Urinary bladder (tissue), 4 donors: ENCODE measurements at places on chromosomes 1 and 21. TPM values are rescaled to one million over a fixed set of nuclear protein-coding genes. Genes with fewer than 3 reads are reported as not detected.

- DNase-seq: no peak
Measured at GRCh38 chr1:231424950-231425805, 3.1 kb upstream of the EGLN1 start.

DNA sequence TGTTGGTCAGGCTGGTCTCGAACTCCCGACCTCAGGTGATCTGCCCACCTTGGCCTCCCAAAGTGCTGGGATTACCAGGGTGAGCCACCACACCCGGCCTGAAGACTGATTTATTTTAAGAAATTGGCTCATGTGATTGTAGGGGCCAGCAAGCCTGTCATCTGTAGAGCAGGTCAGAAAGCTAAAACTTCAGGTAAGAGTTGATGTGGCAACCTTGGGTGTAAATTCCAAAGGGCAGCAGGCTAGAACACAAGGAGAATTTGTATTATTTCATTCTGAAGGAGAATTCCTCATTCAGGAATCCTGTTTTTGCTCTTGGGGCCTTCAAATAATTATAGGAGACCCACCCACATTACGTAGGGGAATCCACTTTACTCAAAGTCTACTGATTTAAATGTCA lies 728.7 kb downstream of the LTN1 start:
- no peak for DNase-seq

GRCh38 chr1:149937759-149938158 lies 1.1 kb upstream of the MTMR11 start:
- no peak for DNase-seq

- DNase-seq: no peak
Measured at GRCh38 chr1:206514813-206515387, 7.6 kb downstream of the RASSF5 start.

- no peak for DNase-seq
Measured at GRCh38 chr1:179303200-179303785, 9.7 kb downstream of the SOAT1 start.

DNA sequence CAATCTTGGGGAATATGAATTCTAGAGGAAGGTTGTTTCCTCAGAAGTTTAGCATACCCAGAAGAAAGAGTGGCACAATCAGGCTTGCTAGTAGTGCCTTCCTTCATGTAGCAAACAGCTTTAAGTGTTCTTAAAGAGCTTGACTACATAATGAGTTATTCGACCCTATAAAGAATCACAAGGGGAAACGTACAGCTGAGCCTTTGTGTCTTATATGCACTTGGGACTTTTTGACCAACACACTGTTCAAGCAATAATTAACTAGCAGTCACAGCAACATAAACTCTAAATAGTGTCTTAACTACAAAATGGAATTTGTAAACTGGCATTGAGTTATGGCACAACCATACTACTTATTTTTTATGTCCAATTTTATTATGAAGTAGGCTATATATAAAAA lies 86.1 kb downstream of the TTLL7 start:
- DNase-seq: no peak

DNA sequence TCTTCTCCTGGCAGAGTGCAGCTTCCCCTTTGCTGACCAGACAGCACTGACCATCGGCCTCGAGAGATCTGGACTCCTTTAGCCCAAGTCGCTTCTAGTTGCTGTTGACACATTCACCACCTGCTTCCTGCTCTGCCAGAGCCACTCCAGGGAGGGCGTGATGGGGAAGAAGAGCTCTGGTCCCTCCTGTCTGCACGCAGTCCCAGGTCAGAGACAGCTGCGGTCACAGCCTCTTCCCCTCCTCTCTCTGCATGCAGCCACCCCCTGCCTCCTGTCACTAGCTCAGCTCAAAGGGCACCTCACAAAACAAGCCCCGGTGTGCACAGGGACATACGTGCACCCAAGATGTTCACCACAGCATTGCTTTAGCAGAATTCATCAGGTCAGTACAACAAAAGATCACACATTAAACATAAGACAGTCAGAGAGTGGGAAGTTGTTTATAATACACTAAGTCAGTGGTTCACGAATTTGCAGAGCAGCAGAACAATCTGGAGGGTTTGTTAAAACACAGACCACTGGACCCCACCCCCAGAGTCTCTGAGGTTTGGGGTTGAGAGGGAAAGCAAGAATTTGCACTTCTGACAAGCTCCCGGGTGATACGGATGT lies 132.9 kb downstream of the SYF2 start:
- no peak for DNase-seq

- DNase-seq: no peak
Measured at GRCh38 chr21:35503671-35504070, 454.6 kb upstream of the RUNX1 start.

- no peak for DNase-seq
Measured at GRCh38 chr21:34603002-34603709, 11.8 kb downstream of the RCAN1 start.

DNA sequence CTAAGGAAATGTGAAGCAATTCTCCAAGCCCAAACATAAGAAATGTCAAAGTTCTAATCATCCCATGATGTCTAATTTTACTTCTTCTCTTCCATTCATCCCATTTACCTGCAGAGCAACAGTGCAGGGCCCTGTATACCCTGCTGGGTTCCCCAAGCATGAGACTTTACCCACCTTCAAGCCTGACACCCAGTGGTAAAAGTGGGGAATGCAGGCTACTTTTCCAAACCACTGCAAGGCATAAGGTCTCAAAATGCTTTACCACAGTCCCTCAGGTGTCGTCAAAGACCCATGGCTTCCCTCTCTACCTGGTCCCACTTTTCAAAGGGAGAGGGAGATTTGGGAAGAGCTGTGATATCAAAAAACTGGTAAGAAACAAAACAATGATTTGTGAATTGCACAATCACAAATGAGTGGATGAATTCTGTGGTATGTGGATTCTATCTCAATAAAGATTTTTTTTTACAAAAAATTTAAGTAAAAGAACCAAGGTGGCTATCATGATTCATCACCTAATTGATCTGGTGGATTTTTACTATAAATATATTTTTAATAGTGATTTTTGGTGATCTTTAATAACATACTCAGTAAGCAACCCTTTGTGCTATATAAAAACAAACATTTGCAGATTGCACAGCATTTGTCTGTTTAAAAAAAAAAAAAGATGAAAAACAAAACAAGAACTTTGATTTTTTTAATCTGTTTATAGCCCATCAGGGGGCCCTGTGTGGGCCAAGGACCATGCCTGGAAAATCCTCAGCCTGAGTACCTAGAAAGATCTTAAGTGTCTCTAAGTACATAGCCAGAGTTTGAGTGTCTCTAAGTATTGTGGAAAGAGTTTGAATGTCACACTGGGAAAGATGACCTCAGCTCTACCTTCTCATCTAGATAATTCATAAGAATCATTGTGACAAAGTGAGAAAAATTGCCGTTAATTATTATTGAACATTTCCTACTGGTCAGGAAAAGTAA lies 73.1 kb upstream of the GJB5 start:
- DNase-seq: no peak

- no peak for DNase-seq
Measured at GRCh38 chr1:223242971-223243370, 99.9 kb upstream of the TLR5 start.

- no peak for DNase-seq
Measured at GRCh38 chr21:42316891-42317290, 1.7 kb upstream of the TFF3 start.

SLC27A3 gene
- polyA plus RNA-seq: 41.0 TPM

FAM177B gene
- 0.41 TPM for polyA plus RNA-seq

CCDC181 gene
- polyA plus RNA-seq: 0.24 TPM

DMRTA2 gene
- not detected for polyA plus RNA-seq

BCAS2 gene
- 38.2 TPM for polyA plus RNA-seq

FBXO2 gene
- 5.5 TPM for polyA plus RNA-seq

MX1 gene
- 20.4 TPM for polyA plus RNA-seq

DCAF8 gene
- 123 TPM for polyA plus RNA-seq
